ENCODE measurements at places on chromosomes 11 and 22.

DNA sequence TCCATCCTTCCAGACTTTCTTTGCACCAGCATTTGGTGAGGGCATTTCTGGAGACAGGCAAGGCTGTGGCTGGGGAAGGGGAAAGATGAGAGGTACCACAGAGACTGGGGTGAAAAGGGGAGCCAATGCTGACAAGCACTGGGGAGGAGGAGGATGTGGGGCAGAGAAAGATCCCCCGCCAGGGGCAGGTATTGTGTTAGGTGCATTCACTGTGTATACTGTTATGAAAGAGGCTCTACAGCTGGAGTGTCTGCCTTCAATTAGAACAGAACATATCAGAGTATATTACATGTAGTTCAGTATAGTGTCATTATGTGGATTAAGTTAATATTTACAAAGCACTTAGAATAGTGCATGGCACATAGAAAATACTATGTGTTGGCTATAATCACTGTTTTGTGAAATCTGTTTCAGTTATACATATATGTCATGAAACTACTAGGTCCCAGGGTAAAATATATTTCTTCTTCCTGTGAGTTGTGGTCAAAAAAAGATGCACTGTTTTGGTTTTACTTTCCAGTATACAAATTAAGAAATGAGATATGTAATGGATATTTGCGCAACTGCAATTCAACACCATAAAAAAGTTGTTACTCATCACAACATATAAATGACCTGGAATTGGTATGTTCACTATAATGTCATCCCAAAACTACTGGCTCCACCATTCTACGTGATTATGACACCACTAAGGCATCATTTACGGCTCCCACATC, 8.4 kb downstream of the MSANTD2 start:
- no peak for DNase-seq

GRCh38 chr11:73185680-73186293, 32.3 kb upstream of the P2RY2 start:
- DNase-seq, result peak; percentile 26

DNA sequence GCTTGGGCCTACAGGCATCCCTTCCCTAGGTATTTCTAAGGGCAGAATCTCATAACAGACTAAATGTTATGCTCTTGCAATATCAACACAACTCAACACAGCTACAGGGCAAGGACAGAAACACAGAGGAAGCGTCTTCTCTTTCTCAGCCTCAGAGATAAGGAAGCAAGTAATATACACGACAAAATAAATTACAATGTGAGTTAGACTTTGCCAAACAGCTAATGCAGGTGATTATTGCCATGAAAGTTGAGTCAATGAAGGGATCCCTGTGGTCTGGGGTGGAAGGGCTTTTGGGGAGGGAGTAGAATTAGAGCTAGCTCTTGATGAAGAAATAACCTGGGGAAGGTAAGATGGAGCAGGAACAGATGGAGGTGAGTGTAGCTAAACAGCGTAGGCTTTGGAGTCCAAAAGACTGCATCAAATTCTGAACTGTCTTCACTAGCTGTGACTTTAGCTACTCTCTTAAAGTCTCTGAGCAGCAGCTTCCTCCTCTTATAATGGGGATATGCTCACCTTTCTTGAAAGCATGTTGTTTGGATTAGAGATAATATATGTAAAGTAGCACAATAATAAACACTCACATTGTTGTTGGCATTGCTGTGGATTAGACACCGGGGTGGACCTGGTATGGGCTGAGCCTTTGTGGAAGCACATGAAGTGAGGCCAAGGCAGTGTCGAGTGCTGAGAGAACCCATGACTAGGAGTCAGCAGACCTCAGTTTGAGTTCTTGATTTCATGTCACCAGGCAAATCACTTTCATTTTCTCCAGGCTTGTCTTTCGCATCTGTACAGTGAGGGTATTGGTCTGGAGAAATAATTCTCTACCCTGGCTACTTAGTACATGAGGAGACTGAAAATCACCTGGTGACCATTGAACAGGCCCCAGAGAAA, 41.0 kb upstream of the AQP11 start:
- no peak for DNase-seq

- peak; percentile 97 for DNase-seq
Measured at GRCh38 chr11:13339195-13340153, 61.9 kb downstream of the BMAL1 start.

- DNase-seq, result no peak
Measured at GRCh38 chr22:27996981-27997380, 77.9 kb upstream of the PITPNB start.

DNA sequence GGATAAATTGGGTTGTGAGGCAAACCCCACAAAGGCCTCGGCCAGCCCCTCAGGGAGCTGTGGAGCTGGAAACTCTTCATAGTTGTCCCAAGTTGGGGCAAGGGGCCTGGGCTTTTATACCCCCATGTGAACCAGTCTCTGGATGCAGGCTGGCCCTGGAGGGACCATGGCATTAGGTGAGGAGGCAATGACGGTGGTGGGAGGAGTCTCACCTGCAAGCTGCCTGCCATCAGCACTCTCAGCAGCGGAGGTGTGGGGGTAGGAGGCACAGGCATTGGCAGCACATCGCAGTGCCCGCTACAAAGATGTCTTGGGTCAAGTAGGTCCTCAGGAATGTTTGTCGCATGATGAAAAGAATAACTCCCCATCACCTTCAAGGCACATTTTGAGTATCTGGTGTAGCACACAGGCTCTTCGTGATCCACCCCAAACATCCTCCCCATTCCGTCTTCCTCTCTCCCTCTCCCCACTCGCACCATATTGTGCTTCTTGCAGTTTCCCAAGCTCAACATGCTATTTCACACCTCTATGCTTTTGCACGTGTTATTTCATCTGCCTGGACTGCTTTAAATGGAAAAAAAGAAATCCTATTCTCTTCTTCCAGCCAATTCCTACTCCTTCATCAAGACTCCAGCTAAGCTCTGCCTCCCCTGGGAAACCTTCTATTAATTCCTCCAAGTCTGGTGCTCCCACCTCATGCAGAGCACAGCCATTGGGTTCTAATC, 18.1 kb upstream of the TSKU start:
- DNase-seq, result no peak

- no peak for DNase-seq
Measured at GRCh38 chr11:15579287-15580001, 464.7 kb downstream of the INSC start.

DNA sequence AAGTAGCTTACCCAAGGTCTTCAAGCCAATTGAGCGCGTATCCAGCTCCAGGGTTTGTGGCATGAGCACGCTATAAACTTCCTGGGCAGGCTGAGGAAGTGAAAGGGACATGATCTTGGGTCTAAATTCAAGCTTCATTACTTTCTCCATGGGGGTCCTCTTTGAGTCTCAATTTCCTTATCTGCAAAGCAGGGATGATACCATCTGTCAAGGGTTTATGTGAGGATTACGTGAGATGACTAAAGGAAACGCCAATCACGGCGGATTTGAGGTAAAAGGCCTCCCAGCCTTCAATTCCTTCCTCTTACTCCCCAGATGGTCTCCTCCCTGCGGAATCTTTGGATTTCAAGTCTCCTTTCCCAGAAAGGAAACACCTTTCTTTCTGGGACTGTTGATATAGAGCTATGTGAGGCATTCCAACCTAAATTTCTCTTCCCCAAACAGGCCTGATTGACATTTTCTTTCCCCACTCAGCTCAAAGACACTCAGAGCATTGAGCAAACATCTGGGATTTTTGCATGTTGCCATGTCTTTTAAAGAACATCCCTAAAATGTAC, 474.4 kb downstream of the INSC start:
- DNase-seq, result no peak

- DNase-seq, result peak; percentile 53
Measured at GRCh38 chr22:43829904-43830851, 18.1 kb upstream of the EFCAB6 start.

DNA sequence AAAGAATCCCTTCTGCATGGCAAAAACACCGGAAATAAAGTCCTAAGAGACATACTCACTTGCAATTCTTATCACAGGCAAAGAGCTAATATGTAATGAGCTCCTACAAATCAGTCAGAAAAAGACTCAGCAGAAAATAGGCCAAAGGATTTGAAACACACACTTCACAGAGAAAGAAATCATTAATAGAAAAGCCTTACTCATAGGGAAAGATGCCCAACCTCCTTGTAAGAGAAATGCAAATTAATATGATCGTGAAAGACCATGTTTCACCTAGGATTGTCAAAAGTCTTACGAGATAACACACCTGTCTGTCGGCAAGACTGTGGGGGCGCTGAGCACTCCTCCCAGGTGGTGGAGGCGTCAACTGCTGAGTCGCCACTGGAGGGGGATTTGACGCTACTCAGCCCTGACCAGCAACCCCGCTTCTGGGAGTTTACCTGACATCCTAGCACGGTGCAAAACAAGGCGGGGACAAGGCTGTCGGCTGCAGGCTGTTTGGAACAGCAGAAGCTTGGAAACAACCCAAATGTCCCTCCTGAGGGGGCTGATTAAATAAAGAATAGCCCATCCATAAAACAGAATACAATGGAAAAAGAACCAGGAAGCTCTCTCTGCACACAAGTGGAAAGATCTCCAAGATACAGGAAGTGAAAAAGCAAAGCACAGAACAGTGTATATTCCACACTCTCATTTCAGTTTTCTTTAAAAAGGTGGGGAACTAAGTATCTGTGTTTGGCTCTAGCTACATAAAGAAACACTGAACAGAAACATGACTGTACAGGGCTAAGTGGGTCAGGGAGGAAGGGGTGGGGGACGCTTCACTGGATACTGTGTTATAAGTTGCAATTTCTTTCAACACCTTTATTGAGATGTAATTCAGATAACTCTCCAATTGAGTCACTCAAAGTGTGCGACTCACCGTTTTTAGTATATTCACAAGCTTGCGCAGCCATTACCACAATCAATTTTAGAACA, 11.5 kb downstream of the CSNK1E start:
- DNase-seq, result peak; percentile 68

DNA sequence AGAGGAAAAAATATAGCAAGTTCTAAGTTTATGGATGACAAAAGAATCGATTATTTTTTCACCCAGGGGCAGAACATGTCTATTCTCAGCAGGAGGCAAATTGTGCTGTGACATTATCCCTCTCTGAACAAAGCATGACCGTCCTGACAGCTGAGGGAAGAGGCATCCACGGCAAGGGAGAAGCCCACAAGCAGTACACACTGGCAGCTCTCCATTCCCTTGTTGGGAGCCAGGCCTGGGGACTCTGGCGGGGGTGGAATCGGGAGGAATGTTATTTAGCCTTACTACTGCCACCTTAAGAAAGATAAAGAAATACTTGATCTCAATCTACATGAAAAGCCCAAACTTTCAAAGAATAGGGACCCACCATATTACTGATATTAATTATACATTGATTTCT, 3.4 kb downstream of the KIRREL3 start:
- peak; percentile 53 for DNase-seq

DNA sequence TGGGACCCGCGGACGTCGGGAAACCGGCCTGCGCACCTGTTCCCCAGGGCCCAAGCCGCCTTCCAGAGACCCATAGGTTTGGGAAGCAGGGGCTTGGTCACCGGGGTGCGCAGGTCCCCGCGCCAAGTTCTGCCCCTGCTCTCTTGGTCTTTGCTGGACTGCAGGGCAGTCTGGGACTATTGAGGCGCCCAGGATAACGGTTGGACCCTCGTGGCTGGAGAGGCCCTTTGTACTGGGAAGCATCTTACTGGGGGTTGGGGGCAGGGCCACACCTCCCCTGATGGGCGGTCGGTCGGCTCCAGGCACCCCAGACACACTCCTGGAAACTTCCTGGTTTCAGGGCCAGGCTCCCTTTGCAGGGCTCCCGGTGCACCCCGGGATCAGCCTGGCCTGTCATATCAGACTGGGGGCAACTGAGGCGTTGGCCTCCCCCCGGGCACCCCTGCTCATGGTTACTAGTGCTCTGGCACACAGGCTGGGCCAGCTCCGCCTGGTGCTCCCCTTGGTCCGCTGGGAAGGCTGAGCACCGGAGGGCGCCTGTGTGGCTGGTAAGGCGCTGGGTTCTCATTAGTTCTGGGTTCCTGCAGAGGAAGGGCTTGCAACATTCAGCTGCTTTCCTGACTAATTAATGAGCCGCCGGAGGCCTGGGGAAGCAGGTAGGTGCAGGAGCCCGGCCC, 1250.5 kb downstream of the BRD1 start:
- peak; percentile 3 for DNase-seq

DNA sequence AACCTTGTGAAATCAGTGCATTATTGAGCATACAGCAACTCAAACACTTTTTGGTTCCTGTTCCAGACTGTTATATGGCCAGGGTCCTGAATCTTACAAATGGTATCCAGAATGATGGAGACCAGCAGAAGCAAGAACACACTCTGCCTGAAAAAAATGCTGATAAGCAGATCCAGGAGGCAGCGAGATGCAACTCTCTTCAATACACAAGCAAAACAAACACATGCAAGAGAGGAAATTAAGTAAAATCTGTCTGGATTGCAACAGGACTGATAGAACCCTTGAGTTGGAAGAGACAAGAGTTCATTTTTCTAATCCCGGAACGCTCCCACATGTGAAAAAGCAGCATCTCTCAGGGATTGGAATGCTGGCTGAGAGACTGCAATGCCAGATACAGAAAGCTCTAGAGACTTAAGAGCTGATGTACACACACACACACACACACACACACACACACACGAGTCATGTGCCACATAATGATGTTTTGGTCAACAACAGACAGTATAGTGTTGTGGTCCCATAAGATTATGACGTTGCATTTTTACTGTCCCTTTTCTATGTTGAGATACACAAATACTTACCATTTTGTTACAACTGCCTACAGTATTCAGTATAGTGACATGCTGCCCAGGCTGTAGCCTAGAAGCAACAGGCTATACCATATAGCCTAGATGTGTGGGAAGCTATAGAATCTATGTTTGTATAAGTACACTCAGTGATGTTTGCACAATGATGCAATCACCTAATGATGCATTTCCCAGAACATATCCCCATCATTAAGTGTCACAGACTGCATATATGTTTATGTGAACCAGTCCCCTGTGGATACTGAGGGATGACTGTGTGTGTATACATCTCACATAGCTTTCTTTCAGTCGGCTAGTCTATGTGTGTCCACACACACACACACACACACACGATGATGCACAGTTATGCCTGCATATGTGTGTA, 406.6 kb downstream of the LARGE1 start:
- DNase-seq, result peak; percentile 51

DNA sequence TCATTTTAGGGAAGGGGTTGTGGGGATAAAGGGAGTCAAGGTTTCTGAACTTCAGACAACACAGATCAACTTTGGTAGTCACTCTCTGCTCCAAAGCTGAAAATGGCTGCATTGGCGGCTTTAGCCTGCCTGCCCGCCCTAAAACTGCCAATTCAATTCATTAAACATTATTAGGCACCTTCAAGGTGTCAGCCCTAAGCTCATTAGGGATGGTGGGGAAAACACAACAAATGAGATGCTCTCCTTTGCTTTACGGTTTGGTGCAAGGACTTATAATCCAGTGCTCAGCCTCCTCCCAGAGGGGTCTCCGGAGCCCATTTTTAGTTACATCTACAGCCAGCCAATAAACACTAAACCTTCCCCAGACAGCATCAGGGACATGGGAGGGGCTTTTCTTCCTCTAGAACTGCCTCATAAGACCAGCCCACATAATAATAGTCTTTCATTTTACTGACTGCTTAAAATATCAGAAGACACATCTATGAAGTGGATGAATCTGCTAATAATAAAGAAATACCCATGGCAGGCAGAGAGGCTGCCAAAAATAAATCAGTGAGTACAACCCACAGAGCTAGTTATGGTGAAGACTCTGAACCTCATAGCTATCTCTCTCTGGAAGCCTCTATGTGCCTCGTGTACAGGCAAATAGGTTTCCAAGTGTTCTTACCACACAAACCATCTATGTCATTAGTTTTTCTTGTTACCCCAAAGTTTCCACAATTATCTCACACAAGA, 102.8 kb upstream of the NCAM1 start:
- DNase-seq, result no peak
